ENCODE measurements at places on chromosomes 11 and 22. TPM values are rescaled to one million over a fixed set of nuclear protein-coding genes. Genes with fewer than 3 reads are reported as not detected.

The KCNE3 gene
- polyA plus RNA-seq = 22.0 TPM

The OR2AG1 gene
- not detected for polyA plus RNA-seq

The TEX12 gene
- not detected for polyA plus RNA-seq

DNA sequence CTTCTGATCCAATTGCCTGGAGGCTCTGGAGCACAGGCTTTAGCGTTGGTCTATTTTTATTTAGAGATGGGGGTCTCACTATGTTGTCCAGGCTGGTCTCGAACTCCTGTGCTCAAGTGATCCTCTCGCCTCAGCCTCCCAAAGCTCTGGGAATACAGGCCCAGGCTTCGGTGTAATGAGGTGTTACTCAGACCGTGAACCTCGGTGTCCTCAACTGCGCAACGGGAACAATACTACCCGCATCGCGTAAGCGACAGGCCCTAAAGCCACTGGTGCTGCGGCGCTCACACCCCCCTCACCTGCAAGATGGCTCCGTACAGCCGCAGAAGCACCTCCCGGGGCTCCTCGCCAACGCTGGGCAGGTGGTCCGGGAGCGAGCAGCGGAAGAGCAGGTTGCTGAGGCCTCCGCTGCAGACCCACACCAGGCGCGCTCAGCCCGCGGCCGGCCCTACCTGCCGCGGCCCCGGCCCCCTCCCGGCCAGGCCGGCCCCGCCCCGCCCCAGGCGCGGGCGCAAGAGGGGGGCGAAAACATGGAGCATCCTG lies 628 bp downstream of the CHKB start:
- H3K4me3 ChIP-seq = peak overlapping the region; percentile 90
- H3K27ac ChIP-seq = peak overlapping the region; percentile 99
- DNase-seq = peak; percentile 77
- H3K27me3 ChIP-seq = peaks cover 18% of the 10 kb centered on the region
- no peaks in the 10 kb centered on the region for H3K36me3 ChIP-seq

GRCh38 chr22:47196166-47196849 lies 433.9 kb downstream of the TBC1D22A start:
- no peaks in the 10 kb centered on the region for H3K36me3 ChIP-seq
- H3K4me1 ChIP-seq = peaks cover 6% of the 10 kb centered on the region
- no peak overlapping the region for H3K27ac ChIP-seq
- DNase-seq = peak; percentile 28
- H3K4me3 ChIP-seq = no peak overlapping the region
- peaks cover 36% of the 10 kb centered on the region for H3K27me3 ChIP-seq

The PPP2R5B gene
- 15.6 TPM for polyA plus RNA-seq

The PGM2L1 gene
- 1.2 TPM for polyA plus RNA-seq

DNA sequence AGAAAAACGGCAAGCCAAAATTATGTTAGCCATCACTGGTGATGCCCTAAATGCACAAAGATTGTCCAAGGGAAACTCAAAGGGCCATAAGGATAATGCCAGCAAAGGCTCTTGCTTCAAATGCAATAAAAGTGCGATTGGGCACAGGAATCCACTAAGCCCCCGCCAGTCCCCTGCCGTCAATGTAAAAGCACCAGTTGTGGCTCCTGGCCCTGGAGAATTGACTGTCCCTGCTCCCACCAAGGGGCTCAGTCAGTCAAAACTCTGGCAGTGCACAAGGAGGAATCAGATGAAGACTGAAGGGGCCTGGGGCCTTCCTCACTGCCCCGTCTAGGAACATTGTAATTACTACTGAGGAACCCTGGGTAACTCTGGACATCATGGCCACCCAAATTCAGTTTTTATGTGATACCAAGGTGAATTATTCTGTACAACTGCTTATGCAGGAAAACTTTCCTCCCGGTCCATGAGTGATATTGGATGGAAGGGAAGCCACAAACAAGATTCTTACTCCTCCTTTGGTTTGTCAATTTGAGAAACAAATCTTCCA lies 85.6 kb downstream of the PIWIL4 start:
- no peaks in the 10 kb centered on the region for H3K27me3 ChIP-seq
- H3K27ac ChIP-seq = no peak overlapping the region
- H3K36me3 ChIP-seq = no peaks in the 10 kb centered on the region
- H3K4me3 ChIP-seq = no peak overlapping the region
- H3K4me1 ChIP-seq = no peaks in the 10 kb centered on the region

- H3K4me3 ChIP-seq = no peak overlapping the region
- DNase-seq = no peak
- H3K4me1 ChIP-seq = no peaks in the 10 kb centered on the region
- H3K27me3 ChIP-seq = no peaks in the 10 kb centered on the region
- no peaks in the 10 kb centered on the region for H3K36me3 ChIP-seq
- no peak overlapping the region for H3K27ac ChIP-seq
Observed at GRCh38 chr11:34790620-34791019, 125.6 kb downstream of the APIP start.

The SLC25A45 gene
- 2.5 TPM for polyA plus RNA-seq

DNA sequence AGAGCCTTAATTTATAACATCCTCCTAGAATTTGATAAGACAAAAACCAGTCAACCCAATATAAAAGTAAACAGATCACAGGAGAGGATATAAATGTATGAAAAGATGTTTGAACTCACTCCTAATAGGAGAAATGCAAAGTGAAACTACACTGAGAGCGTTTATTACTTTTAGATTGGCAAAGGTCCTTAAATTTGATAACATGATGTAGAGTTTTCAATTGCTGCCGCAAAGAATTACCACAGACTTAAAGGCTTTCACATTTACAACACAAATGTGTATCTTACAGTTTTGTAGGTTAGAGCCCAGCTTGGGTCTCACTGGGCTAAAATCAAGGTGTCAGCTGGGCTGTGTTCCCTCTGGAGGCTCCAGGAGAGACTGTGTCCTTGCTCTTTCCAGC lies 9.1 kb upstream of the POU2AF2 start:
- no peaks in the 10 kb centered on the region for H3K36me3 ChIP-seq
- DNase-seq = no peak
- peak overlapping the region; percentile 19 for H3K4me3 ChIP-seq
- no peaks in the 10 kb centered on the region for H3K4me1 ChIP-seq

The C1QTNF6 gene
- polyA plus RNA-seq = 12.1 TPM

The COX8A gene
- 1,674 TPM for polyA plus RNA-seq

- H3K36me3 ChIP-seq = no peaks in the 10 kb centered on the region
- H3K4me1 ChIP-seq = peaks cover 12% of the 10 kb centered on the region
- no peaks in the 10 kb centered on the region for H3K27me3 ChIP-seq
- peak overlapping the region; percentile 82 for H3K27ac ChIP-seq
- peak overlapping the region; percentile 97 for H3K4me3 ChIP-seq
Observed at GRCh38 chr11:64809781-64810241, 540 bp downstream of the MEN1 start.

Data from sigmoid colon (tissue), 7 donors.